ENCODE measurements at places on chromosomes 13 and 19.
A peak's percentile ranks its signal among the peaks of the same experiment; 100 is the strongest.

DNA sequence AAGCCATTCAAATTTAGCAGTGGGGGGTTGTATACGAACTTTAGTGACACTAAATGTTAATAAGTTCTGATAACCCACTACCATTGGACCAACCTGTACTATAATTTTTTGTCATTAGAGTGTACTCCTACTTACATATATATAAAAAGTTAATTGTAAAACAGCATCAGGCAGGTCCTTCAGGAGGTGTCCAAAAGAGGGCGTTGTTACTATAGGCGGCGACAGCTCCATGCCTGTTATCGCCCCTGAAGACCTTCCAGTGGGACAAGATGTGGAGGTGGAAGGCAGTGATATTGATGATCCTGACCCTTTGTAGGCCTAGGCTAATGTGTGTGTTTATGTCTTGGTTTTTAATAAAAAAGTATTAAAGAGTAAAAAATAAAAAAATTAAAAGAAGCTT, 27.5 kb downstream of the SPRYD7 start:
- DNase-seq = no peak

- DNase-seq = no peak
Observed at GRCh38 chr19:51364200-51365106, 1.7 kb downstream of the ETFB start.

- peak; percentile 76 for DNase-seq
Observed at GRCh38 chr19:14081797-14082674, 3.5 kb downstream of the C19orf67 start.

- no peak for DNase-seq
Observed at GRCh38 chr13:100423375-100423774, 165.2 kb downstream of the GGACT start.

- no peak for DNase-seq
Observed at GRCh38 chr19:8503510-8503909, 1.1 kb upstream of the PRAM1 start.

GRCh38 chr13:23718996-23719395, 148.8 kb downstream of the TNFRSF19 start:
- no peak for DNase-seq

Data from GM13977 (cell line).